A549 treated with RU486 at 1 μM for 4 hours (cell line): ENCODE measurements at places on chromosomes 2 and 18. TPM values are rescaled to one million over a fixed set of nuclear protein-coding genes. Genes with fewer than 3 reads are reported as not detected.

Gene AFG3L2
- total RNA-seq, result 37.8 to 54.2 TPM (median 38.1 TPM) in 5 replicates

Gene RELCH
- total RNA-seq, result 9.0 to 14.2 TPM (median 14.1 TPM) in 5 replicates

Gene IL36B
- not detected in 5 replicates for total RNA-seq

Gene TRIM43
- 0.06 TPM in 1 of 5 replicates, not detected in the others for total RNA-seq

Gene OSBPL6
- 5.7 to 8.7 TPM (median 7.0 TPM) in 5 replicates for total RNA-seq

Gene LCLAT1
- total RNA-seq, result 11.6 to 19.3 TPM (median 15.7 TPM) in 5 replicates

Gene WNT6
- 0.14 to 0.24 TPM (median 0.22 TPM) in 4 of 5 replicates, not detected in the other for total RNA-seq

Gene RSAD2
- total RNA-seq, result 0.16 to 0.67 TPM (median 0.26 TPM) in 5 replicates

Gene KIAA2012
- not detected in 5 replicates for total RNA-seq

Gene MYCN
- total RNA-seq, result not detected in 5 replicates

Gene HAAO
- total RNA-seq, result not detected in 5 replicates

Gene IGFBP2
- total RNA-seq, result 57.2 to 86.8 TPM (median 77.3 TPM) in 5 replicates

Gene RIT2
- not detected in 5 replicates for total RNA-seq

Gene RNF152
- total RNA-seq, result 0.01 to 0.15 TPM in 2 of 5 replicates, not detected in the others

Gene RAB3GAP1
- 24.3 to 33.7 TPM (median 27.8 TPM) in 5 replicates for total RNA-seq

Gene ICA1L
- 1.4 to 2.3 TPM (median 2.1 TPM) in 5 replicates for total RNA-seq

Gene ALPI
- total RNA-seq, result not detected in 5 replicates

Gene CABYR
- 10.6 to 18.7 TPM (median 12.3 TPM) in 5 replicates for total RNA-seq

Gene DLGAP1
- total RNA-seq, result 0.03 to 0.10 TPM in 2 of 5 replicates, not detected in the others

Gene GPR45
- not detected in 5 replicates for total RNA-seq
